Activated CD8-positive, alpha-beta memory T cell treated with anti-CD3 and anti-CD28 coated beads for 4 hours (primary cell): ENCODE measurements at places on chromosomes 4 and X.

DNA sequence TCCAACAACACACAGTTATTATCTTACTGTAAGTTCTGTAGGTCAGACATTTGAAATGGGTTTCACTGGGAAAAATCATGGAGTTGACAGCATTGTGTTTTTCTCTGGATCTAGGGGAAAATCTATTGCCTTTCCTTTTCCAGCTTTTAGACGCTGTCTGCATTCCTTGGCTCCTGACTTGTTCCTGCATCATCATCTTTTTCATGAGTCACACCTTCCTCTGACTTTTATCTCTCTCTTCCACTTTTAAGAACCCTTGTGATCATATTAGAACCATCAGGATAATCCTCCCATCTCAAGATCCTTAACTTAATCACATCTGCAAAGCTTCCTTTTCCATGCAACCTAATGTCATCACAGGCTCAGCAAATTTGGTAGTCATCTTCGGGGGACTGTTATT is 1454.8 kb downstream of the RPA4 start:
- no peak for DNase-seq

GRCh38 chr4:78629991-78630541 is 78.5 kb downstream of the ANXA3 start:
- DNase-seq = no peak

- no peak for DNase-seq
Observed at GRCh38 chrX:107940095-107940494, 42.1 kb downstream of the TEX13B start.

DNA sequence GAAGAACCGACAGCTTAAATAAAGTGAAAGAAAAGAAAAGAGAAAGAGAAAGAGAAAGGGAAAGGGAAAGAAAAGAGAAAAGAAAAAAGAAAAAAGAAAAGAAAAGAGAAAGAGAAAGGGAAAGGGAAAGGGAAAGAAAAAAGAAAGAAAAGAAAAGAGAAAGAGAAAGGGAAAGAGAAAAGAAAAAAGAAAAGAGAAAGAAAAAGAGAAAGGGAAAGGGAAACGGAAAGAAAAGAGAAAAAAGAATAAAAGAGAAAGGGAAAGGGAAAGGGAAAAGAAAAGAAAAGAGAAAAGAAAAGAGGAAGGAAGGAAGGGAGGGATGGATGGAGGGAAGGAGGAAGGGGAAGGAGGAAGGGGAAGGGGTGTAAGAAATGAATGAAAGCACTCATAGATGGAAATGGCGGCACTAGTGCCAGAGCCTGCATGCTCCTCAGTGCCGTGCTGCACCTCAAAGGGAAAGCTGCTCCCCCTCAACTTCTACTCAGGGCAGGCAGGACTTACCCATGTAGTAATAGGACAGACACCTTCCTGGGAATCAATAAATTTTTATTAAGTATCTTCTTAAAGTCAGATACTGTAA is 70.7 kb downstream of the AFAP1 start:
- DNase-seq = no peak

DNA sequence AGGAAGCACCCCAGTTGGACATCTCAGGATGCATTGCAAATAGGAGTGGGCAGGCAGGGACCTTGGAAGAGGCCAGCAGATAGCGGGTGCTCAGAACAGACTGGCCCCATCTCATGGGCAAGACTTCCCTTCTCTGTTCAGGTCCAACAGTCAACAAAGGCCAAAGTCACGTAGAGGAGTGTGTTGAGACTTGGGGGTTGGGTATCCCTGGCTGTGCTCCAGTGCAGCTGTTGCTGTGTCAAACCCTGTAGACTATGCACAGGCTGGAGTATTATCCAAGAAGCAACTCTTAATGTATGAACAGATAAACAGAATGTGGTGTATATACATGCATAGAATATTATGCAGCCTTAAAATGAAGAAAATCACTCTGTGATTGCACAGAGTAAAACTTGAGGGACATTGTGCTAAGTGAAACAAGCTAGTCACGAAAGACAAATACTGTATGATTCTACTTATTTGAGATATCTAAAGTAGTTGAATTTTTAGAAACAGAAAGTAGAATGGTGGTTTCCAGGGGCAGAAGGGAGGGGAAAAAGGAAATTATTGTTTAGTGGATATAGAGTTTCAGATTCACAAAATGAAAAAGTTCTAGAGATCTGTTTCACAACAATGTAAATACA is 192.1 kb upstream of the LCORL start:
- no peak for DNase-seq

DNA sequence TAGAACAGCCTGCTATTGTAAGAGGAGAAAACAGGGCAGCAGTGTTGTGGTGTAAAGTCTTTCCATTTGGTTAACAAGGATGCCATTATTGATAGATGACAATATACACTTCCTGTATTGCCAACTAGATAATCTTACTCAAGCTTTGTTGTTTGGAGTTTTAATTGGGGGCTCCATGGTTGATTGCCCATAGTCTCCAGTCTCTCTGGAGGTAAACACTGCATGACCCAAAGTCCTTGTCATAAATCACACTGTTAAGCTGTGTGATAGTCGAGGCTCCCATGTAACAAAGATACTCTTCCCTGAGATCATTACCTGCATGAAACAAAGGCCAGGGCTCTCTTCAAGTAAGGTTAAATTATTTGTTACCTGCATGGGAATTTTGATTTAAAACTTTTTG is 394.6 kb downstream of the C4orf33 start:
- DNase-seq = no peak

- DNase-seq = no peak
Observed at GRCh38 chrX:48794911-48795515, 6.9 kb upstream of the HDAC6 start.

DNA sequence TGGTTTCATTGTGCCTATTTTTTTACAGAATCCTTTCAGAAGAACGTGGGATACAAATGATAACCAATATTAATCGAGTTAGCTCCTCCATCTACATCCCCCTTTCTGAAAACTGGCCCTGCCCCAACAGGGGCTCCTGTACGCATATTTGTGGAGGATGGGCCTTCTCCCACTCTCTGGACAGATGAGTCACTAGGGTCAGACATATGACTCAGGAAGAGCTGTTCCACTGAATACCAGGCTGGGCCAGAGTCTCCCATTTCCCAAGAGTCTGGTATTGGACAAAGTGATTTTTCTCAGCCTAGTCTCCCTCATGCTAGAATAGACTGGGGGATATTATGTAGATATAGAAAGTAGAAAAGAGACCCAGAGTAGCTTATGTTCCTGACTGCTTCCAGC is 142.4 kb downstream of the TSPAN5 start:
- no peak for DNase-seq

DNA sequence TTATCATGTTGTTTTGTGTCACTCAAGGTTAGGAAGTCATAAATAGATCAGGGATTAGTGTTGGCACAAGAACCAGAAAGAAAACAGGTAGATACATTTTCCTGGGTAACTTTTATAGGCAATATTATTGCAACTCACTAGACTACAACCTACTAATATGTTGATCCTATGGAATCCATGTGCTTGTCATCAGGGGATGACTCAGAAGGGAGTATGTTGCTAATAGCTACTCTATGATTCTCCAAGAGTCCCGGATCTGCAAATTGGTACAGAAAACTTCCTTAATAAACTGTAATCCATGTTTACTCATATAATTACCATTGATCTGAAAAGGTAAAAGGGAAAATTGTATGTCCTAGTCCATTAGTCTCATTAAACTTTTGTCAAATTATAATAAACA is 11.7 kb upstream of the GNRHR start:
- DNase-seq = no peak

- no peak for DNase-seq
Observed at GRCh38 chrX:154873329-154873728, 12.8 kb upstream of the F8A1 start.

- no peak for DNase-seq
Observed at GRCh38 chr4:175970724-175971123, 94.9 kb upstream of the WDR17 start.

DNA sequence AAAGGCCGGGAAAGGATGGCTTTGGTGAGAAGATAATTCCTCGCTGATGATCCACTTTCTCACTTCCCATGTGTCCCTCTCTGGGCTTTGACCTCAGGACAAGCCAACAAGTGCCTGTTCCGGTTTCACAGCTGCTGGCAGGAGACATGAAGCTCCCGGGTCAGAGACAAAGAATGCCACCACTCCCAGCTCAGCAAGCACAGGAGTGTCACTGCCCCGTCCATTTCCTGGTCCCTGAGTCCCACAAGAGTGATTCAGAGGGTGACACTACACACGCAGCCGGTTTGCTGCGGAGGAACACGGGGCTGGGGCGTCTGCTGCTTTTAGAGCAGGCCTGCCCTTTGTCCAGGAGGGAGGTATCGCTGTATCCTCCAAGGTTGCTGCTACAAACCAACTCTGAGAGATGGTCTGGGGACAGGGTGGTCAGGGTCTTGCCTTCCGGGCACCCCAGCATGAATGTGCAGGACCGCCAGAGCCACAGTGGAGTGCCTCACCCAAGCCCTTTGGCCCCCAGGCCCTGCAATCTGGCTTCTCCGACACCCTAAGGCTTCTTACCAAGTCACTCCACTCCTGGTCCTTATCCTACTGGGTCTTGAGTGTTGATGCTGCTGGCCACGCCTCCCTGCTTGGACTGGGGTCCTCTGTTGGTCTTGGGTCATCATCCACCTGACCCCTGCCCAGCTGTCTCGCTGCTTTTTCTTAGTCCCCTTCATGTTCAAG is 49.5 kb downstream of the CPZ start:
- DNase-seq = no peak

- no peak for DNase-seq
Observed at GRCh38 chrX:49627086-49627777, 28.4 kb downstream of the GAGE1 start.

GRCh38 chr4:147318586-147318985 is 162.3 kb upstream of the EDNRA start:
- no peak for DNase-seq

DNA sequence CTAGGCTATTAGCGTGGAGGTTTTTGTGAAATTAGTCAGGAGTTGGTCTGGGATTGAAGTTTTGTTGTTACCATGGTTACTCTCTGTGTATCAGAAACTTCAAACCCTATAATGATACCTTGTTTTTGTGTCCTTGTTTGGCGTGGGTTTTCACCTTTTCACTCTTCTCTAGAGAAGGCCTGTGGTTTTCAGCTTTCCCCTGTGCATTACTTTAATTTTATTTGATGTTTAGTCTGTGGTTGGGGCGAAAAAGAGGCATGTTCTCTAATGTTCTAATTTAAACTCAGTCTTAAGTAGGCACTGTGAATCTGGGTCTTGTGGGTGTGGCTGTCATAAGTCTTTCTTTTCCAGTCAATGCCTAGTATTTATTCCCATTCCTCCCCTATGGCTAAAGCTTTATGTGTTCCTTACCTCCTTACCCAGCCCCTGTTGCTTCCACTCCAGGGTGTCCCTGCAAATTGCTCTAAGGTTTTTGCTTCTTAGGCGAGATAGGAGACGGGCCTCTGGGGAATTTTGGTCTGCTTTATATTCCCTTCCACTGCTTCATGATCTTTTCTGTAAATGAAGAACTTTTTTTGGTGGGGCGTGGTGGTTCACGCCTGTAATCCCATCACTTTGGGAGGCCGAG is 326.3 kb upstream of the ZCCHC13 start:
- no peak for DNase-seq
